Stimulated activated CD8-positive, alpha-beta memory T cell treated with anti-CD3 and anti-CD28 coated beads, Interleukin-4, amount 100 ng/mL, for 48 hours (primary cell): ENCODE measurements at places on chromosomes 2 and 18.

DNA sequence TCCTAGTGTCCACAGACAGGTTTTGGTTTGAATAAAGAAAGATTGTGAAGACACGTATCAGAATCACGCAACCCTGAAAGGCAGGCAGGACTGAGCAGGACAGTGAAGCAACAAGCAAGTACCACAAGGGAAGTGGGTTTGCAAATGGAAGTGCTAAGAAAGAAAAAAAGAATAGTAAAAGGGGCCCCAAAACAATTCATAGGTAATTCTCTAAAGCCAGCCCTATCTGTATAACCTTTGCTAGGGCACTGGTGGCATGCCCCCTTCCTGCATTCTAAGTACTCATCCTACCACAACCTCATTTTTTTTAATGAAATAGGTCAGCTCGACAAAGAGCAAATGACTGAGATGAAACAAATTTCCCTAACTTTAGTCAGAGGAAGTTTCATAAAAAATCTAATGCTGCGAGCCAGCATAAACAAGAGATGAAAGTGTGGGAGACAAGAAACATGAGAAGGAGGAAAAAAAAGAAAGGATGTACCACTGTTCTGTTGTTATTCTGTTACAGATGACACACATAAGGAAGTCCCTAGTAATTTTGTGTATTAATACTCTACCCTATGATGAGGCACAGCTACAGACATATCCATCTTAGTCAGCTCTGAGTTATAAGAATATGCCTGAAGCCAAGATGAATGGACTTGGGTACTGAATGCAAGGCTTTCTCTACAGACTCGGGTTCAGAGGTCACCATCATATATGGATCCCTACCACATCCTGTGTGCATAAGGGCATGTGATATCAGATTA, 32.2 kb downstream of the IKZF2 start:
- peak; percentile 44 for DNase-seq

DNA sequence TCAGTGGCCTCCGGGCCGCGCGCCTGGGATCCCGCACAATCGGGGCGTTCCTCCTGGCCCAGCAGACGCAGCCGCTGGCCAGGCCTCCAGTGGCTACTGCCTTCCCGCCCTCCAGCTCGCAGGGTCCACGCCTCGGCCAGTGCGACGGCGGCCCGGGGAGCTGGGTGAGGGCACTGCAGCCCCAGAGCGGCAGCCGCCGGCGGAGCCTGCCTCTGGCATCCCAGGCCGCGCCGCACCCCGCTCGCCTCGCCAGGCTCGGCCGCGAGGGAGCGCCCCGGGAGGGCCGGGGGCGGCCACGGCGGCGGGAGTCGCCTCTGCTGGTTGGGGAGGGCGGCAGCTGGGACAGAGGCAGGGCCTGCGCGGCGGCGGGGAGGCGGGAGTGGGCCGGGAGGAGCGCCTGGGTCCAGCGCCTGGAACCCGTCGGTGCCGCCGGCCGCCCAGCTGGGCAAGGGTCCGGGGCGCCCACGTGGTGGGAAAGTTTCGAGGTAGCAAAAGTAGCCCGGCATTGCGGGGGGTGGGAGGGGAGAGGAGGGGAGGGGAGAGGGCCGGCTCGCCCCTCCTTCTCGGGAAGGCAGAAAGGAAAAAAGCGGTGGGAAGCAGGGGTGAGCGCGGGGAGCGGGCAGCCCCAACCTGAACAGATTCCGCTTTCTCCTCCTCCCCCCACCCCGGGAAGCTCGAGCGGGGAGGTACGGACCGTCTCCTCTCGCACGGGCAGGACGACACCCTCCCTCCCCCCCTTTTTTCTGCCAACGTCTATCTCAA, 1.5 kb upstream of the INHBB start:
- no peak for DNase-seq

- peak; percentile 81 for DNase-seq
These were observed at the start of the genes PEX13 and PUS10 for GRCh38 chr2:61017556-61018317. TSS of gene PEX13 (plus strand) at chr2:61017720. CDS start at chr2:61017760, 40 bp downstream. TSS of gene PUS10 (minus strand) at chr2:61018255. CDS start at chr2:61011890, 6,365 bp downstream.

- DNase-seq: no peak
These were observed 135.8 kb downstream of the TCF4 start for GRCh38 chr18:55452123-55452611.

DNA sequence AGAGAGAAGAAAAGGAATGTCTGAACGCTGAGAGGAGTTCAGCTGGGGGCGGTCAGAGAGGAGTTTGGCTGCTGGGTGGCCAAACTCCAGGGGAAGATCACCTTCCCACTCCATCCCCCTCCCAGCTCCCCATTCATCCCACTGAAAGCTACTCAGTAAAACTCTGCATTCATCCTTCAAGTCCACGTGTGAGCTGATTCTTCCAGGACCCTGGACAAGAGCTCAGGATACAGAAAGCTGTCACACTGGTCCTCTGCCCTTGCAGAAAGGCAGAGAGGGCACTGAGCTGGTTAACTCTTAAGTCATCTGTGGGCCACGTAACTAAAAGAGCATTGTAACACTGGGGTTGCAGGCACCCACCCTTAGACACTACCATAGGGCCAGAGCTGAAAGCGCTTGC, 132.1 kb upstream of the ARL4C start:
- no peak for DNase-seq

- DNase-seq: no peak
These were observed 65.7 kb downstream of the ACTR2 start for GRCh38 chr2:65293376-65293775.

DNA sequence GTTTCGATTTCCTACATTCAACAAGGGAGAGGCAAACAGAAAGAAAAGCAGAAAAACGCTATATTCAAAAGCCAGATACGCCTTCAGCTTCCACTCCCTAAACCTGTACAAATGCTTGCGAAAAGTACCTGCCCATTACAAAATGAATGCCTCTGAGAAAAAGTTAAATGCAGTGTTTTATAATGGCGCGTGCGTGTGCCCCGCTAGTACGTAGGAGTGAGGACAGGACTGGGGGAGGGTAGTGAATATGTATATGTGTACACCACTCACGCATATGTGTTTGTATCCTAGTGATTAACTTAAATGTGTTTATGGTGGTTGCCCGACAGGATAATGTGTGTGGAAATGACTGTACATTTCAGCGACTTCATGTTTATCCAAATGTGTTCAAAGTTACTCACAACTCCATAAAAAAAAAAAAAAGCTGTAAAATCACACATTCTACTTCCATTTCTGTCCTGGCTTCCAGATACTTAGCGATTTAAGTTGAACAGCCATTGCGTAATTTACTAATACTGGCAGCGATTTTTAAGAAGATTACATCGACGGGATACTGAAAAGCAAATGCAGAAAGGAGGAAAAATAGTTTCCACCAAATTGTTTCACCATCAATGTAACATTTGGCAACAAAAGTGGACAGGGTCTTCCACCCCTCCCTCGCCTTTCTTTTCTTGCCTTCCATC, 1.3 kb downstream of the NEUROD1 start:
- DNase-seq: no peak

DNA sequence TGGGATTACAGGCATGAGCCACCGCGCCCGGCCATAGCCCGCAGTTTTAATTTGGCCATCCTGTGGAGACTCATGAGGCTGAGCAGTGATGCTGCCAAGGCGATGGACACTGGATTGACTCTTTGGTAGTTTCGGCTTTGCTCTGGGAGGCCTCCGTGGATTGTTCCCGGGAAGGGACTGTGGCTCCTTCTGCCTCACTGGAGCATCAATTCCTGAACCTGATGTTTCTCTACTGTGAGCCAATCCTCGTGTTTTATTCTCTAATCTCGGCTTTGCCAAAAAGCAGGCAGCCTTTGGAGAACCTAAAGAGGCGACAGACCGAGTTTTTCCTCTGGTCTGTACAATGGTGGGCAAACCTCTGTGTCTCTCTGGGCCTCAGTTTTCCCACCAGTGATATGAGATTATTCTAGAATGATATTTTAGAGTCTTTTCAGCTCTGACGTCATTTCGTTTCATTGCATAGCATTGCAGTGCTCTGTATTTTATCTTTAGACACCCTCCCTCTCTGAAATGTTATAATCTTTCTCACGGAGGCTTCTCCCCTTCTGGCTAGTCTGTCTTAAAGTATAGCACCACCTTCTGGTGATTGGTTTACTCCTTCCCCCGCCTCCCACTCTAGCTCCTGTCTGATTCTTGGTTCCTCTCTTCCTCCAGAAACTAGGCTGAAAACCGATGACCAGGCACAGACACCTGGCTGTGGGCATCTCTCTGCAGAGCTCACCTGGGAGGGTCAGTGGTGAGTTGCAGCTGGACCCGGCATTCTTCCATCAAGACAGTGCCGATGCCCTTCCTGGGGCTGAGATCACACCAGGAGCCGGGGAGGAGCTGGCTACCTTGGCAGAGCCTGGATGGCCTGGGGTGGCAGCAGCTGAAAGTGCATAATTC, 341.3 kb downstream of the MYCN start:
- DNase-seq: no peak

DNA sequence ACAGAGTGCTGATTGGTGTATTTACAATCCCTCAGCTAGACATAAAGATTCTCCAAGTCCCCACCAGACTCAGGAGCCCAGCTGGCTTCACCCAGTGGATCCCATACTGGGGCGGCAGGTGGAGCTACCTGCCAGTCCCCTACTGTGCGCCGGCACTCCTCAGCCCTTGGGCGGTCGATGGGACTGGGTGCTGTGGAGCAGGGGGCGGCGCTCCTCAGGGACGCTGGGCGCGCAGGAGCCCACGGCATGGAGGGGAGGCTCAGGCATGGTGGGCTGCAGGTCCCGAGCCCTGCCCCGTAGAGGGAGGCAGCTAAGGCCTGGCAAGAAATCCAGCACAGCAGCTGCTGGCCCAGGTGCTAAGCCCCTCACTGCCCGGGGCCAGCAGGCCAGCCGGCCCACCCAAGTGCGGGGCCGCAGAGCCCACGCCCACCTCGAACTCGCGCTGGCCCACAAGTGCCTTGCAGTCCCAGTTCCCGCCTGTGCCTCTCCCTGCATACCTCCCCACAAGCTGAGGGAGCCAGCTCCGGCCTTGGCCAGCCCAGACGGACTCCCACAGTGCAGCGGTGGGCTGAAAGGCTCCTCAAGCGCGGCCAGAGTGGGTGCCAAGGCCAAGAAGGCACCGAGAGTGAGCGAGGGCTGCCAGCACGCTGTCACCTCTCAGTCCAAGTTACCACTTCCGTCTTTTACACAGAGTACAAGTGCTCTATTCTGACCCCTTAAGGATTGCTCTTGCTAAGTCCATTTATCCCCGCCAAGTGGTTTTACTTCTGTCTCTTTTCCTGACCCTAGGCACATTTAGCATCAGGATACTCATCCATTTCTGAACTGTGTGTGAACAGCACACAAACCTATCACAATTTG, 1.7 kb upstream of the RPE start:
- no peak for DNase-seq

DNA sequence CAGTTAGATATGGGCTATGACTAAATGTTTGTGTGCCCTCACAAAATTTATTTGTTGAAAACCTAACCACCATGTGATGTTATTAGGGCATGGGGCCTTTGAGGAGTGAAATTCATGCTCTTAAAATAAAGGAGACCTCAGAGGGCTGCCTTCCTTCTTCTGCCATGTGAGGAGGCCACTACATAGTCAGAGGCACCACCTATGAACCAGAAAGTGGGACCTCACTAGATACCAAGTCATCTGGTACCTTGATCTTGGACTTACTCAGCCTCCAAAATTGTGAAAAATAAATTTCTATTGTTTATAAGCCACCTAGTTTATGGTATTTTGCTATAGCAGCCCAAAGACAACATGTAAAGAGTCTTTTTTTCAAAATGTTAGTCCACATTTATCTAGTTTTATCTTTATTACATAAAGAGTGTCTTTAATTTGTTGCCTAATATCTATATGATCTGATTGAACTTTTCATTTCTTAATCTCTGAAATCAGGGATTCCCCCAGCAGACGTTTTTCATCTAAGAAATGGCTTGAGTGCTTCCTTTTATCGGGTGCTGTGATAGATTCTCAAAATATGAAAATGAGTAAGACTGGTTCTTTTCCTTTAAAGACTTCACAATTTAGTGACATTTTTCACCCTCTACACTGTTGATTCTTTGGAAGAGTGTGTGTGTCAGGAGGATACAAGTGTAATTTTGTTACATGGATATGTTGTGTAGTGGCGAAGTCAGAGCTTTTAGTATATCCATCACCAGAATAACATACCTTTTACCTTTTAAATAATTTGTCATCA, 34.2 kb downstream of the PMS1 start:
- no peak for DNase-seq

- DNase-seq: no peak
These were observed 64.8 kb downstream of the TNFRSF11A start for GRCh38 chr18:62389761-62390481.

- DNase-seq: no peak
These were observed 53.2 kb upstream of the CNGA3 start for GRCh38 chr2:98293030-98293429.

GRCh38 chr2:240965296-240965904, 33.0 kb upstream of the SNED1 start:
- DNase-seq: no peak

DNA sequence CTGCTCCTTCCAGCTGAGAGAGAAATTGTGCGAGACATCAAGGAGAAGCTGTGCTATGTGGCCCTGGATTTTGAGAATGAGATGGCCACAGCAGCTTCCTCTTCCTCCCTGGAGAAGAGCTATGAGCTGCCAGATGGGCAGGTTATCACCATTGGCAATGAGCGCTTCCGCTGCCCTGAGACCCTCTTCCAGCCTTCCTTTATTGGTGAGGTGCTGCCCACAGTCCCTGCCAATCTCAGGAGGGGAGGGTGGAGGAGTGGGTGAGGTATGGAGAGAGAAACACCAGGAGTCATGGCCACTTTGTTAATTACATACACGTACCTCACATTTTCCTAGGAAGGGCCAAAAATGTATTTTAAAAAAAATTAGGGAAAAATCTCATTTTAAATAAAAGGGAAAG, 12.0 kb upstream of the DGUOK start:
- peak; percentile 16 for DNase-seq

GRCh38 chr18:48735681-48736255, 196.9 kb downstream of the CTIF start:
- no peak for DNase-seq

- DNase-seq: no peak
These were observed 134.8 kb downstream of the EIPR1 start for GRCh38 chr2:3242747-3243369.

DNA sequence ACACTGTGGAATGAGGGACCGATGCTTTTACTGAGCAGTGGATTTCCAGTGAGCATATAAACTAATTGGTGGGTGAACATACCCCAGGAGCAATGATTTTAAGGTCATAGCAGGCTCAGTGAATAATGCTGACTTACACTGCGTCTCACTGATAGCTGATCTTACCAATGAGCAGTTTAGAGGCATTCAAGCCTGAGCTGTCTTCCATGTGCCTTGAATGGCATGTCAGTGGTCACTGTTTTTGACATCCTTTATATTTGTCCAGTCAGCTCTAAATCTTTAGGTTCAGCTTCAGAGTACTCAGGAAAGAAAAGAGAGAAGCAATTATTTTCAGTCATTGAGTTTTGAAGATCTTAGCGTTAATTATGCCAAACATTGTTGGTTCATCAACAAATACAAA, 88.3 kb downstream of the CAMKMT start:
- DNase-seq: no peak
